Globus pallidus (tissue), 1 donor: ENCODE measurements at places on chromosomes 6 and 20.
A peak's percentile ranks its signal among the peaks of the same experiment; 100 is the strongest.

- peak; percentile 26 for DNase-seq
These were observed 95.2 kb downstream of the CDK19 start for GRCh38 chr6:110720066-110720465.

- DNase-seq, result no peak
These were observed 12.4 kb downstream of the B4GALT5 start for GRCh38 chr20:49701241-49701790.

DNA sequence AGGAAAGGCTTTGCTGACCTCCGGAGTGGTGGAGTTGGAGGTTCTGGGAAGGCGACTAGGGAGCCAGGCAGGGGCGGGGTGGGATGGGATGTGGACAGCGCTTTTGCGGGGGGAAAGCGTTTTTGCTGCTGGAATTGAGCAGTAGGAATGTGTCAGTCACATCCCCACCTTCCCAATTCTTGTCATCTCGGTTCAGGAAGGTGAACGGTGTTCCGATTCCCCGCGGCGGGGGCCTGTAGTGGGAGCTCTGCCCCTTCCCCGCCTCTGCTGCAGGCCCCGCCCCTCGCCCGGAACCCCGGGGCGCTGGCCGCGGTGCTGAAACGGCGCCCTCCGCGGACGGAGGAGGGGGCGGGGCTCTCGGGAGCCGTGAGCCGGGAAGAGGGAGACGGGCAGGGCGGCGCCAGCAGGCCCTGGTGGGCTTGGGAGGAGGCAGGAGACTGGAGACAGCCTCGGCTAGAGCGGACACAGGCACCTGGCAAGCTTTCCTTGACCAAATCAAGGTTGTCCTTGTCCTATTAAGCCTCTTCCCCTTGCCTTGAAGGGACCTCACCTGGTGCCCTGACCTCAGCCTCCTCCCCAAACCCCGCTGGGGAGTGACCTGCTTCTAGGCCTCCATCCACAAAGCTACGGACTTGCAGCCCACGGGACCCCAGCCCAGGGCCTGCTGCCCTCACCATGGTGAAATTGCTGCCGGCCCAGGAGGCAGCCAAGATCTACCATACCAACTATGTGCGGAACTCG is at the start of gene LHFPL5:
TSS of gene LHFPL5 (plus strand) at position 357 of the 741 bp plus-strand sequence. CDS start at position 676, 319 bp downstream.
- DNase-seq, result no peak

DNA sequence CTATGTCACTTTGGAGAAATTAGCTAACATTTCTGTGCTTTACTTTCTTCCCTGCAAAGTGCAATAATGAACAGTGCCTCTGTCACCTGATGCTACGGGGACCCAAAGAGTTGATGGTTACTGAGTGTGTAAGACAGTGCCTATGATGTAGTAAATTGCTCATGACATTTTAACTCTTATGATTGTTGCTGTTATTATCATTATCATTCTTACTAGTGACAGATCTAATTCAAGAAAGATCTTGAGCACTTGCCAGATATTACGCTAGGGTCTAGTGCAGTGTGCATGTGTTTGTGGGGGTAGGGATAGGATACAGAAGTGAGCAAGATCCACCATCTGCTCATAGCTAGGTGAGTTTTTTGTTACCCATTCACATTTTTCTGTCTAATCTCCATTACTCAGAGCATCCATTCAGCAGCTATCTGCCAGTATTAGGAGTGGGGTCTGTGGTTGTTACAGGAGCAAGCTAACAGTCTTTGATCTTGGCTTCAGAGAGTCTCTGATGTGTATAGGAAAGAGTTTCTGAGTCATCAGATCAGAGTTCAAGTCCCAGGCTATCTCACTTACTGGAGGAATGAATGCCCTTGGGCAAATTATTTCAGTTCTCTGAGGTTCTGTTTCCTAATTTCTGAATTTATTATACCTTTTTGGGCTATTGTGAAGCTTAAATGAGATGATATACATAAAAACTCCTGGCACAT is 33.1 kb upstream of the DAAM2 start:
- DNase-seq, result no peak

- peak; percentile 24 for DNase-seq
These were observed 42.8 kb upstream of the PCMTD2 start for GRCh38 chr20:64212755-64213154.

DNA sequence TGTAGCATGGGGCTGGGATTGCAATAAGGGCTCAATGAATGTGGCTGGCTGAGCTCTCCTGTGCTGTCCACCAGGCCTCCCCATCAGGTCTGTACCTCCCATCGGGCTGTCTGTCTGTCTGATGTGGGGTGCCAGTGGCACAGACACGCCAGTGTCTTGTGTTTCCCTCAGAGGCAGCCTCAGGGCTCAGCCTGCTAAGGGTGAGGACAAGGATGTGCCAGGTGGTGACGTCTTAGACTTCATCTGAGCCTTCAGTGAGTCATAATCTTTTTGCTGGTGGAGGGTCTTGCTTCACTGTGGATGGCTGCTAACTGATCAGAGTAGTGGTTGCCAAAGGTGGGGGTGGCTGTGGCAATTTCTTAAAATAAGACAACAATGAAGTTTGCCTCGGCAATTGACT is 194.7 kb downstream of the NRN1 start:
- no peak for DNase-seq

DNA sequence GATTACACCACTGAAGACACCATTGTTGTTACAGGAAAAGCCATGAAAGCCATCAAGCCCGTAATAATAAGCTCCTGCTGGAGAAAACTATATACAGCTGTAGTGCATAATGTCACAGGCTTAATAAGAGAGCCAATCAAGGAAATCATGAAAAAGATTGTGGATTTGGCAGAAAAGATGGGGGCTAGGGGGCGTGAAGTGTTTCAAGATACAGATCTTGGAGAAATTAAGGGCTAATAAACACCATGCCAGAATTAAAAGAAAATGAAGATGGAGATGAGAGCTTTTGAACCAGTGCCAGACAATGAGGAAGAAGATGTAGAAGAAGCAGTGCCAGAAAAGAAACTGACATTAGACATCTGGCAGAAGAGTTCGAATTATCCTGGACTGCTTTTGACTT is 43.2 kb upstream of the DTNBP1 start:
- DNase-seq, result no peak

- no peak for DNase-seq
These were observed 17.9 kb upstream of the RUNX2 start for GRCh38 chr6:45310118-45310788.

DNA sequence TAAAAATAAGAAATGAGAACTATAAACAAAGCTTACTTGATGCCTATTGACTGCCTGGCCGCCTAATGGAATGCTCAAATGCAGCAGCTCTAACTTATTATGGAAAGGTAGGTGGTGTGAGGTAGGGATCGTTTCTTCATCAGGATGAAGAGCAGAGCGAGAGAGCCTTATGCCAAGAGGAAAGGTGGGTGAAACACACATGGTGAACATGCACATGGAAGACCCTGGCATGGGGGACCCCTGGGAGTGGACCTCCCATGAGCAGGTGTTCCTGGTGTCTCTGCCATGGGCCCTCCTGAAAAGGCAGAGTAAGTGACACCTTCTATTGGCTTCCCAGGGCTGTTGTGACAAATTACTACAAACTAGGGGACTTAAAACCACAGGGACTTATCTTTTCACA is 130.1 kb downstream of the CDH4 start:
- DNase-seq, result no peak

DNA sequence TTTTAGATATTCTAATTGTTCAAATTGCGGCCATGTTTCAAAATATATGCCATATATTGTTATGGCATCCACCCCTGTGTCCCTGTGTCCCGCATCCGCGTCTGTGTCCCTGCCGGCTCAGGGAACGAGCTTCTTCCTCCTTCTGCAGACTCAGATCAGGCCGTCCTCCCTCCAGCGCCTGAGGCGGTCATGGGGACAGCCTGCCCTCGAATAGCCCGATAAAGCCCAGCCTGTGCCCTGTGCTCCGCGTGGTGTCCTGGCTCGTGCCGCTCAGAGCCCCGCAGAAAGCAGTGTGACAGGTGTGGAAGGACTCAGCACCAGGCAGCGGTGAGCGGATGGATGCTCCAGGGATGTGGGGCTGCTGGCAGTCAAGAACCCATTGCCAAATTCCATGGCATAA is 663.4 kb upstream of the DEFB115 start:
- DNase-seq, result no peak

DNA sequence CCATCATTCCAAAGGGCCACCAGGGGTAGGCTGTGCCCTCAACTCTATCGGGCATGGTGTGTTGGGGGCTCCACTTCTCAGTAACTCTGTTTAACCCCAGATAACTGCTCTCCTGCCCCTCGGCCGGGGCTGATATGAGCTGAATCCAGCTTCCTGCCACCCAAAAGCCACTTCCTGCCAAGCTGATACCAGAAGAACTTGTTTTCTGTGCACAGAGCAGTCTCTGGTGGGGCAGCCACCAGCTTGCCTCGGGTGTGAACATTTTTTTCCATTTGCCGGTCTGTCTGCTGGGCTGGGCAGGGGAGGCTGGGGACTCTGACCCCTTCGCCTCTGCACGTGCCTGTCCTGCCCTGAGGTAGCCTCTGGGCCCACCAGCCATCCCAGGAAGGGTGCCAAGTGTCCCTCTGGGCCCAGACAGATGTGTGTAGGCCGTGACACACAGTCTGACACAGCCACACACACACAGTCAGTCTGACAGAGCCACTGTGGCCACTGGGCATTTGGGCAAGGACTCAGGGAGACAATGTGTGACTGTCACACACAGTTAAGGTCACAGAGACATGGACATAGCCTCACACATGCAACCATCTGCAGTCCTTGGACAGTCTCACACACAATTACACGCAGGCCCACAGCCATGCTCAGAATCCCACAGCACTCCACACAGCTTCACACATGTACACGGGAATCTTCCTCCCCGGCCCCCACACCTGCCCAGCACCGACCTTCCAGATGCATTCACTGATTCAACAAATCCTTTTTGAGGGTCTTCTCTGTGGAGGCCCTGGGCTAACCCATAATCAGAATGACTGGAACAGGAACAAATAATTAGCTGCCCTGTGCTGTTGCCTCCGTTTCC is 45.1 kb downstream of the NOL4L start:
- no peak for DNase-seq

DNA sequence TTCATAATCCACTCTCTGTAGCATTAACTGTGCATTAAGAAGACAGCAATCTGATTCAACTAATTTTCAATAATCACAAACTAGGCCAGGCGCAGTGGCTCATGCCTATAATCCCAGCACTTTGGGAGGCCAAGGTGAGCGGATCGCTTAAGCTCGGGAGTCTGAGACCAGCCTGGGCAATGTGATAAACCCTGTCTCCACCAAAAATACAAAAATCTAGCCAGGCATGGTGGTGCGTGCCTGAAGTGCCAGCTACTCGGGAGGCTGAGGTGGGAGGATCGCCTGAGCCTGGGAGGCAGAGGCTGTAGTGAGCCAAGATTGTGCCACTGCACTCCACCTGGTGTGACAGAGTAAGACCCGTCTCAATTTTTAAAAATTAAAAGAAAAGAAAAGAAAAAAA is 29.5 kb downstream of the SERPINB9 start:
- DNase-seq, result no peak

- DNase-seq, result peak; percentile 31
These were observed 835.3 kb upstream of the EPHA7 start for GRCh38 chr6:94254689-94255088.

- DNase-seq, result no peak
These were observed 99.0 kb upstream of the IYD start for GRCh38 chr6:150269857-150270223.

GRCh38 chr20:40763646-40764295 is 74.7 kb upstream of the MAFB start:
- peak; percentile 80 for DNase-seq
